ENCODE measurements at places on chromosomes 6 and 20.

DNA sequence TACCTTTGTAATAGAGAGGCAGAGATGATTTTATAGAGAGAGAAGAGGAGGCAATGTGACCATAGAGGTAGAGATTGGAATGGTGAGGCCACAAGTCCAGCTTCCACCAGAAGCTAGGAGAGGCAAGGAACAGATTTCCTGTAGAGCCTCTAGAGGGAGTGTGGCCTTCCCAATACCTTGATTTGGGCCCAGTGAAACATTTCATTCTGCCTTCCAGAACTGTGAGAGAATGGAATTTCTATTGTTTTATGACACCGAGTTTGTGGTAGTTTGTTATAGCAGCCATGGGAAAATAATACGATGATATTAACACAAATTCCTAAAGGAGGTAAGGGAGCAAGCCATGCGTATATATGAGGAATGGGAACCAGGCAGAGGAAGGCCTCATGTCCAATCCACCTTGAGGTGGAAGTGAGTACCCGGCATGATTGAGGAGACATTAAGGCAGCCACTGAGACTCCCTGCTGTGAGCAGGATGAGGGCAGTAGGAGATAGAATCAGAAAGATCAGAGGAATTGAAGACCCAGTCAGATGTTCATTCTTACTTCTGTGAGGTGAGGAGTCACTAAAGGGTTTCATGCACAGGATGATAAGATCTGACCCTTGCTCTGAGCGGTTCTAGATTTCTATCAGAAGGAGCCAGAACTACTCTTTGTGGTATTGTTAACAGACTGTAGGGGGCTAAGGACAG is 636.3 kb upstream of the IMPG1 start:
- DNase-seq, result no peak

DNA sequence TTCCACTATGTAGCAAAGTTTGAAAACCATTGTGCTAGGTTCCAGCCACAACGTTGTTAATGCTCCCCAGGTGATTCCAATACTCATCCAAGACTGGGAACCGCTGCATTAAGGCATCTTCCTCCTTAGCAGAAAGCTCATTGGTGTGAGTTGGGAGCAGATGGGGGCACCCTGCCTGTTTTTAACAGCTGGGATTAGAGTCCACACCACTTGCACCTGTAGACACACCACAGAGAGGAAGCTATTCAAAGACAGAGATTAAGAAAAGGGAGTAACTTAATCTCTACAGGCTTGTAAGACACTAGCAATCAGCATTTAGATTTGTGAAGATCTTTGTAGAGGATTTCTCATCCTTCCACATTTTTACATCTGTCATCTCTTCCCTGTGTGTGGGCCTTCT is 333.9 kb upstream of the SOX4 start:
- no peak for DNase-seq

- DNase-seq, result no peak
These were observed 23.5 kb upstream of the BACH2 start for GRCh38 chr6:90319979-90320685.

- DNase-seq, result no peak
These were observed 39.6 kb upstream of the MPC1 start for GRCh38 chr6:166422201-166422940.

DNA sequence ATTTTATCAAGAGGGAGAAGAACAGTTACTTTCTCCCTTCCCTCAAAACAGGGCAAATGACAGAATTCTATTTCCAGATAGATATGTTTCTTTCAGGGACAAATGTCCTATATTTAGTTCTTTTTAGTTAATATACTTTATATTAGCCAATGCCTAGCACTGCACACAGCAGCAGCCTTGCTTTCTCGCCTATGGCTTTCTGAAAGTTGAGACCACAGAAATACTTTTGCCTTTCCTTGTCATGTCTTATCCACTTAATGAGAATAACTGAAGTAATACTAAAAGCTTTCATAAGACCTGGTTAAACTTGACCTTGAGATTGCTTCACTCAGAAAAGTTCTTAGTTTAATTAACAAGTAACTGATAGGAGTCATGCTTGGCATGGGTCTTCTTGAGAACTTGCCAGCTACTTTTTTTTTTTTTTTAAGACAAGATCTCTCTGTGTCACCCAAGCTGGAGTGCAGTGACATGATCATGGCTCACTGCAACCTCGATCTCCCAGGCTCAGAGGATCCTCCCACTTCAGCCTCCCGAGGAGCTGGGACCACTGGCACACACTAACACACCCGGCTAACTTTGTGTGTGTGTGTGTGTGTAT is 159.3 kb downstream of the CDKAL1 start:
- peak; percentile 24 for DNase-seq

DNA sequence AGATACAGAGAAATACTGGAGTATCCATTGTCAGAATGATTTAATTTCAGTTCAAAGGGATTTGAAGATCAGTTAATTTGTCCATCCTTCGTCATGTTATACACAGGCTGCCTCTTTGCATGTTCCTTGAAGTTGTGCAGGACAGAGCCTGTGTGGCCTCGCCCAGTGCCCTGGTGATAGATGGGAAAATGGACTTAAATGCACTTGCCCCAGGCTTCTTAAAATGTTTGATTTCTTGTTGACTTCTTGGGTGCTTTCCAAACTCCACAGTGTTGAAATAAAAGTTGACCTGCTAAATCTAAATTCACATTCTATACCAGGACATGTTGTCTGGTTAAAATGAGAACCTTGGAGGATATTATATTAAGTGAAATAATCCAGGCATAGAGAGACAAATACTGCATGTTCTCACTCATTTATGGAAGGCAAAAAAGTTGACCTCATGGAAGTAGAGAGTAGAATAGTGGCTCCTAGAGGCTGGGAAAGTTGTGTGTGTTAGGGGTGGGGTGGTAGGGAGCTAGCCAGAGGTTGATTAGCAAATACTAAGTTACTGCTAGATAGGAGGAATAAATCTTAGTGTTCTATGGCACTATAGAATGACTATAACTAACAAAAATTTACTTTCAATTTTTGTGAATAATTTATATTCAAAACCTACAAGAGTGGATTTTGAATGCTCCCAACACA is 25.3 kb downstream of the MARCKS start:
- no peak for DNase-seq

DNA sequence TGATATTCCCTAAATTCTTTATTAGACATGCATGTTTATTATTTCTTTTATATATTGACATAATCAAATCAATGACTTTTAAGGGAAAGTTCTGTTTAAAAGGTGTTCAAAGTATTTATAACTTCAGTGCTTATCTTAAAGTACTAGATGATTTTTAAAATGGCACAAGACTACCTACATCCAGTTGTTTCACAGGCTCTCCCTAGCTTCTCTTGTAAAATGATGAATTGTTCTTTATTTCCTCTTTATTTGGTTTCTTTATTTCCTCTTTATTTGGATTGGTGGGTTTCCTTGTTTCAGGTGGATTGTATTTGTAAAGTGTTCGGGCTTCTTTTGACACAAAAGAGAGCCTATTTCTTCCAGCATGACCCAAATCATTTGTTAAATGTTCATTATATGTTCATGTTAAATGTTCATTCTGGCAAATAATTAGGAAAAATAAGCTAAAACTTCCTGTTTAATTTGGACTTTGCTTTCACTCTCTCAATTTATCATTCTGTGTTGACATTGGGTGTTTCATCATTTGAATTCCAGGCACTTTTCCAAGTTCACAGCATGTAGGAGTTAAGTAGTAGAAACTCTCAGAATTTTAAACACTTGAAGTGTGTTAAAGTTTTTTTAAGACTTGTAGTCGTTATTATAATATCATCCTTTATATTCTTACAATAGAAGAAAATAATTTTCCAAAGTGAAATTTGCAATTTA is 24.6 kb downstream of the MLIP start:
- DNase-seq, result peak; percentile 63

DNA sequence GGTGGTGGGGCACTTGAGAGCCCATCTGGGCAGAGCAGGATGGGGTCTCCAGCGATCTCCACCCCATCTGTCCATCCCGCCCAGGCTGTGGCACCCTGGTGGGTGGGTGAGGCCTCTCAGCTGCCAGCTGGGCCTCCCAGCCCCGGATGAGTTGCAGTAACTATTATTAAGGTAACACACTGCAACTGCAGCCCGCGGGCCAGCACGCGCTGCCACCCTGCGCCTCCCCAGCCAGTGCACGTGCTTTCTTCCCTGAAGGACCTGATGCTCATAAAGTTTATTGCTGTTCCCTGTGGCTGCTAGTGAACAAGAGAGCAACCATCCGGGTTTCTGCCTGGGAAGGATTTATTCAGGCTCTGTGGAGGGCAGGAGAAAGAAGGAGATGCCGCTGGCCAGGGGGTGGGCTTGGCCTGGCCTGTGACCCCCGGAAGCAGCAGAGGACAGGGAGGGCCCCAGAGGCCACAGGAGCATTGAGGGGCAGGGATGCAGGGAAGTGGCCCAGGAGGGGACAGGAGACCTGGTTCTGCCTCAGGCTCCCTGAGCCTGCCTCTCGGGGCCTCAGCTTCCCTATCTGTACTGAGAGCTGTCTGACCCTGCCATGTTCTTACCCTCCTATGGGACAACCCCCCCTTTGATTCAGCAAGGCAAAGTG is 1.7 kb downstream of the IP6K3 start:
- no peak for DNase-seq

DNA sequence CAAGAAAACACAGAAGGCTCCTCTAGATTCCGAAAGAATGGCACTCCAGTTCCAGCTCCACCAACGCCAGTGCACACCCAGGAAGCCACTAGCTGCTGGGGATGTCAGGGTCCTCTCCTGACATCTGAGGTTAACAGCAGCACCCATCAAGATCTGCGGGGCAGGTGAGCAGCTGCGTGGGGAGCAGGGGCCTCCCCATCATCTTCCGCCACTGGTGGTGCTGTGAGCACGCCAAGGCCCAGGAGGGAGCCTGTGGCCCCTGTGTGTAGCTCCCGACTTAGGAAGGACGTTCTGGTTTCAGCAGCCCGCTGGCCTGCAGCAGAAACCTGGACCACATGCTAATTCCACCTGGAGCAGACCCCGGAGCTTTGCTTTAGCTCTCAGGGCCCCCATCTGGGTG is 386.2 kb downstream of the TAF4 start:
- no peak for DNase-seq

GRCh38 chr6:127188744-127189143 is 70.3 kb downstream of the RSPO3 start:
- no peak for DNase-seq

- peak; percentile 25 for DNase-seq
These were observed 360.4 kb upstream of the JARID2 start for GRCh38 chr6:14885498-14885897.

- peak; percentile 76 for DNase-seq
These were observed 179.4 kb downstream of the FOXC1 start for GRCh38 chr6:1789092-1789491.

DNA sequence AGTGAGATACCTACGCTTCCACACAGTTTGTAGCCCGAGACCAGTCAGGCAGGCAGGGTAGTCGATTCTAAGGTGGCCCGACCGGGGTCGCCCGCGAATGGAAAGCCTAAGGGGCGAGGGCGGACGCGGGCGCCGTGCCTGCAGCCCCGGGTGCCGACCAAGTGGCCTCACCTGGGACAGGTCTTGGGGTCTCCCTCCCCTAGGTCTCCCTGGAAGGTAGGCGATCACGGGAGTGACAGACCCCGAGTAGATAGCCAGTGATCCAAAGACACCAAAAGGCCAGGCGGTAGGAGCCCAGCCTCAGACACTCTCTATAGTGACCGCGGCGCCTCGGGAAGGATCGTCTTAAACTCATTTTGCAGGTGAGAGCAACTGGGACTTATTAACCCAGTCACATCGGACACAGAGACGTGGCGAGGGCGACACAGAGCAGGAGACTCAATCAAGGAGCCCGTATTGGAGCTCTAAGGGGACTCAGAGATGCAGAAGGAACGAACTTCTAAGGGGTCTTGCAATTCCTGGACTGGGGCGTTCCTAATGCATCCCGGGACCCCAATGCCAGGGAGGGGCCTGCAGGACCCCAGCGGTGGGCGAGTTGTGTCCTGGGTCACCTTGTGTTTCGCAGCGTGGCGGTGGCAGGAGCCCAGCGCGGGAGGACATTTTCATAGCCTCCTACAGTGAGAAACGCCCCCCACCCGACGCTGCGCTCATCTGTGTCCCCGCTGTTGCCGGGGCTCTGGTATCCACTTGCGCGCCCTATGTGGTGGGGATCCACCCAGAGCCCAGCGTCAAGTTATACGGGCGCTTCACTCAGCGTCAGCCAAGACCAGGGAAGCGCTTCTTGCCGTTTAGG is 2.1 kb upstream of the VSX1 start:
- DNase-seq, result no peak

GRCh38 chr6:35080821-35081425 is 60.2 kb downstream of the TCP11 start:
- no peak for DNase-seq

DNA sequence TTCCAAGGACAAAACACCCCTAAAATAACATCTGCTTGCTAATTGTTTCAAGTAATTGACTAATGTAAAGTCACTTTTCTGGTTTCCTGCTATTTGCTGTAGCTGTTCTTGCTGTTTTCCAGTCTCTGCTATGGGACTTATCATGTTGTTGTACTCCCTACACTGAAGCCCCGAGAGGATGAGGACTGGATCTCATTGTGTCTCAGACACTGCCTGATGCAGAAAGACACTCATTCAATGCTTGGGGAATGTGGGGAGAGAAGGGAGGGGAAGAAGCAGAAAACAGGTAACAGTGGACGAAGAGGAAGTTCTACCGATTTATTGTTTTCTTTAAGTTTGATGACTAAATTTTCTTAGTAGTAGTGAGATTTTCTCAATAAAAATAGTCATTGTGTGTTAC is 79.8 kb downstream of the DOK5 start:
- DNase-seq, result no peak

GRCh38 chr20:12053353-12053752 is 135.7 kb downstream of the BTBD3 start:
- peak; percentile 77 for DNase-seq

- DNase-seq, result no peak
These were observed 23.0 kb downstream of the ZSCAN31 start for GRCh38 chr6:28312939-28313338.

- no peak for DNase-seq
These were observed 651 bp upstream of the BLTP3A start for GRCh38 chr6:34791164-34791700.

DNA sequence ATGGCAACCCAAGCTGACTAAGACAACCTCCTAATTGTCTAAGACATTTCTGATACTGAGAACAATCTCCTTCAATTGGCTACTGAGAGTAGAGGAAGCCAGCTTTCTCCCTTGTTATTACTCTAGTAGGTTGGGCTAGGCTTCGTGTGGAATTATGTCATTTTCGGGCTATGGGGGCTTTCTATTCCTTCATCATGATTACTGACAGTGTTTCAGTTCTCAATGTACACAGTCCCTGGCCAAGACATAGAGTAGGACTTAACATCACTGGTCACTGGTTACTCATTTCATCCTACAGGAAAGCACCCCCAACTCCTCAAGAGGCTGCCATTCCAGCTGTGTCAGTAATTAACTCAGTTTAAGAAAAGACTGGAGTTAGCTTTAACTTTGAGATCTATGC is 100.0 kb downstream of the KIF6 start:
- DNase-seq, result no peak

- peak; percentile 67 for DNase-seq
These were observed 201.2 kb upstream of the SMLR1 start for GRCh38 chr6:130625825-130626527.

DNA sequence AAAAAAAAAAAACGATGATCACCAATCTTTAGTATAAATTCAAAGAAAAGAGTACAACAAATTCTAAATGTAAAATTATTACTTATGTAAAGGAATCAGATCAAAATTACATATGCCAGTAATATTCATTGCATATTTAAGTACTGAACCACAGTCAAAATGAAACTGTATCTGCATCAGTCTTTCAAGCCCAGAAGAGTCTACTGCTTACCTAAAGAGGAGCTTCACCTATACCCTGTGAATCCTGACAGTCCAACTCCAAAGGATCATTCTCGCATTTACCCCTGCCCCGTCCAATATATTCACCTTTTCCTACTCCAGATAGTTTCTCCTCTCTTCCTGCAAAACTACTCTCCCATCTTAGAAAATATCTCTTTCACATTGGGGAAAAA is 9.2 kb downstream of the ATG5 start:
- no peak for DNase-seq

- no peak for DNase-seq
These were observed 135.8 kb upstream of the FOXA2 start for GRCh38 chr20:22720206-22720605.
